ENCODE measurements at places on chromosomes 6 and 20.

GRCh38 chr6:12939314-12939713 is 222.7 kb downstream of the PHACTR1 start:
- no peak for DNase-seq

GRCh38 chr6:87572021-87572420 is 17.8 kb downstream of the RARS2 start:
- no peak for DNase-seq

DNA sequence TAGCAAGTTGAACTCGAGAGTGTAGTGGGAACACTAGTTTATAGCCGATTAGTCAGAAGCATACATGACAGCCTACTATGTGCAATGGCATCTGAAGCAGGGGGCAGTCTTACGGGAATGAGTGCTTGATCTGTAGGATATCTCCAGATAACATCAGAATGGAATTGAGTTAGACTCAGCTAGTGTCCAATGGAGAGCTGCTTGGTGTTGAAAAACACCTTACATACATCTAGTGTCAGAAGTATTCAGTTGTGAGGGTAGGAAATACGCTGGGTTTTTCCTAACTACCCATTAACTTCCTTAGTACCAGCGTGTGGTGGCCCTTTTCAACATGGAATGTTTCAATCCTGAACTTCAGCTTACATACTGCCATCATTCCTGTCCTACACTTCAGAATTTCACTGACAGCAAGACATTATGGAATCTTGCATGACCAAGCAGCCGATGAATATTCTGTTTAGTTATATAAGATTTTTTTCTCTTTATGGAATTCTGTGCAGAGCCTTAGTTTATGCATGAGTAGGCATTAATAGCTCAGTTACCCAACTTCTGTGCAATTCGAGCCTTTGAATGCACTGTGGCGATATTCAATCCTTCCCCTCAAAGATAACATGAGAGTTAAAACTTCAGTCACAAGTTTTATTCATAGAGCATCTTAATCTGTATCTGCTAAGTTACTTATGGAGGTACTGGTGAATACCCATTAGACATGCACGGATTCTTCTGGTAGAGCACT is 218.6 kb upstream of the MOCS1 start:
- DNase-seq, result no peak

DNA sequence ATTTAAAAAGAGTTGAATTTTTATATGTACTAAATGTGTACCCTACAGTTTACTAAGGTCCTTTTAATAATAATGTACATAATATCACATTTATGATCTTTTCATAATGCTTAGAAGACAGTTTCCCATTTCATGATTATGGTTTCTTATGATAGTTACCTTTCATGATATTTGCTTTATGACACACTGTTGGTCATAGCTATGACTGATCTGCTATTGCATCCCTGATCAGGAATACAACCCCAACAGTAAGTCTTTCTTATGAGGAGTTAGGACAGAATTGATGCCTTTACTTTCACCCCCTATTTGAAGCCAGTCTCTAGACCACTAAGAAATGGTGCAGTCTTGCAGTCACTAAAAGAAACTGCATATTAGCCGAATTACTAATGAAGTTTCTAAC is 31.0 kb downstream of the LCA5 start:
- DNase-seq, result no peak

DNA sequence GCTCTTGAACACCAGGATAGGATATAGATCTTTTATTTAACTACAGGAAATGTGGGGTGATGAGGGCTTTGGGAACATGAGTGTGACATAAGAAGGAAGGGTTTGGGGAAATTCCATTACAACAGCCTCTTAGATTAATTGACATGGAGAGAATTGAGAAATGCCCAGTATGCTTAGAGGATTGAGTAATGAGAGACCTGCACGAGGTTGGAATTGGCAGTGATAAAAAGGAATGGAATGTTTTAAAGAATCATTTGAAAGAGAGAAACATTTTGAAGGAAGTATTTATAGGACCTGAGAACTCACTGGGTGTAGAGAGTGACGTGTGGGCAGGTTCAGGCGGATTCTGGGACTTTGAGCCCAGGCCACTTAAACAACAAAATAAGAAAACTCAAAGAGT is 227.0 kb downstream of the BMP2 start:
- no peak for DNase-seq

DNA sequence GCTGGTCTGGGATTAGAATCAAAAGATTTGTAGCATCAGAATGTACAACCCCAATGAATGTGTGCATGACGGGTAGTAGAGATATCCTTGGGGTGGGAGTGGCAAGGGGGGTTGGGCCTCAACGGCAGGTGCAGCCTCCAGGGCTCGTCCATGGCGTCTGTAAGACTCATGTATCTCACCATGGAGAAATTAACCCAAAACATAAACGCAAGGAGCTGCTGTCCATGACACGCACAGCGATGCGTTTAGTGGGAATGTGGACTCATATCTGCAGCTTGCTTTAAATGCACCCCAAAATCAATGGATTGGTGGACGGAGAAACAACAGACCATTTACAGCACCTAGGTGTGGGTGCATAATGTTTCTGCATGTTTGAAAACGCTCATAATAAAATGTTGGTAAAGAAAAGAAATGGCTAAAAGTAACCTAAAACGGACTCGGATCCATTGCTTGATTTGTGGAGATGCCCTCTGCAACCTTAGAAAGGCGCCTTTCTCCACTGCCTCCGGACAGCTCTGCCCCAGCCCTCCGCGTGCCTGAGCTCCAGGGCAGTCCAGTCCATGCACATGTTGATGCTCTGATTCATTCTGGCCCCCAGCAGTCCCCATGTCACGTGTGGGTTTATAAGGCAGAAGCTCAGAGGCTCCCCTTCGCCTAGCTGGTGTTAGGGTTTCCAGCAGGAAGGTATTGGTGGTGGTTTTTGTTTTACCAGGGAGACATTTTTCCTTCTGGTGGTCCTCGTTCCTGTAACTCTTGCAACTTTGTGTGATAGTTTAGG is 24.5 kb downstream of the PYGB start:
- no peak for DNase-seq

- DNase-seq, result no peak
These were observed 409.3 kb upstream of the SULF2 start for GRCh38 chr20:48194583-48194982.

- peak; percentile 56 for DNase-seq
These were observed 12.8 kb downstream of the ZDHHC14 start for GRCh38 chr6:157393669-157394327.

GRCh38 chr6:80161434-80161833 is 55.0 kb downstream of the BCKDHB start:
- DNase-seq, result no peak

GRCh38 chr6:74734901-74735300 is 471.0 kb downstream of the COL12A1 start:
- no peak for DNase-seq

GRCh38 chr6:41935193-41935574 is 6.4 kb downstream of the CCND3 start:
- no peak for DNase-seq

- no peak for DNase-seq
These were observed 75.8 kb downstream of the MYB start for GRCh38 chr6:135256866-135257265.

DNA sequence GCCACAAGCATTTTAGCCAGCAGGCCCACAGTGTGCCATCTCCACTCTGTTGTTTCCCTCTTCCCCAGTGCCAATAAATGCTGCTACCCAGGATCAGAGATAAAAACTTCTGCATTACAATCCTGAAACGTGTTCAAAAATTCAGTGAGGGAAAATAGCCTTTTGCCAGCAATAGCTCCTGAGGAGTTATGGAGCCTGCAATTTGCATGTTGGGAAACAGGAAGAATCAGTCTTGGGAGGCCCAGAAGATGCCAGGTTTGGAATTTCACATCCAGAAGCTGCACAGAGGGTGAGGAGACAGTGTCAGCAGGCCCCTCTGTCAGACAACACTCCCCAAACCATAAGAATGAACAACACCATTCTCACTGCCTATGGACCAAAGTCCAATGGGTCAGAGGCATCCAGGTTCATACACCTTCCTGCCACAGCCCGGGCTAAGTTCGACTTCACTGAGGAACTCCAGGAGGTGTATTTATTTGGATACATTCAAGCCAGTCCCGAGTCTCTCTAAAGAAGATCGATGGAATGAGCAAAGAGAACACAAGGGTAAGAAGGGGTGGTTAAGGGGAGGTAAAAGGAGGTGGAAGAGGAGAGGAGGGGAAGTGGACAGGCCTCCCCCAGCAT is 20.8 kb downstream of the RRBP1 start:
- no peak for DNase-seq

- no peak for DNase-seq
These were observed 148.3 kb downstream of the HS3ST5 start for GRCh38 chr6:114194362-114195026.

- DNase-seq, result no peak
These were observed 236.2 kb downstream of the GRM1 start for GRCh38 chr6:146265056-146265455.

GRCh38 chr6:33882154-33882553 is 78.4 kb upstream of the MLN start:
- no peak for DNase-seq

DNA sequence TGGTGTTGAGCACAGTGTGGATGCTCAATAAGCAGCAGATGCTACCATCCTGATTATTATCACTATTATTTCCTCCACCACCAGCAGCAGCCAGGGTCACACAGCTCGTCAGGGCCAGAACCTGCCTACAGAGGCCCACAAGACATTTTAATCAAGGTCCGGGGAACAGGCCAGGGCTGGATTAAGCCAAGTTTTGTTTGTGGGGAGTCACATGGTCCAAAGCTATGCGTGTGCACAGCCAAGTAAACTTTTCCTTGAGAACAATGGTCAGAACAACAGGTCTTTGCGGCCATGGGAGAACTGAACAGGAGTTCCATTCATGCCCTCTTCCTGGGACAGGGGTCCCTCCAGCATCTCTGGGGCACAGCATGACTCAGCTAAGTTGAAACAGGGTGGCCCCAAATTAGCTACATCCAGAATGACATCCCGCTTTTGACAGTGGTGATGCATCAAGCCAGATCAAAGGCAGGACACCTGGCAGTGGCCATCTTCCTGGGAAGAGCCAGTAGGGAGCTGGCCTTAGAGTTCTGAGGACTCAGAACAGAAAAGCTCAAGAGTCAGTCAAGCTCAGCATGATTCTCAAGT is 11.7 kb downstream of the SNTA1 start:
- DNase-seq, result no peak

- no peak for DNase-seq
These were observed 322.9 kb upstream of the TFAP2D start for GRCh38 chr6:50390416-50390815.

- DNase-seq, result peak; percentile 3
These were observed 398.8 kb downstream of the HACE1 start for GRCh38 chr6:104460738-104461483.

DNA sequence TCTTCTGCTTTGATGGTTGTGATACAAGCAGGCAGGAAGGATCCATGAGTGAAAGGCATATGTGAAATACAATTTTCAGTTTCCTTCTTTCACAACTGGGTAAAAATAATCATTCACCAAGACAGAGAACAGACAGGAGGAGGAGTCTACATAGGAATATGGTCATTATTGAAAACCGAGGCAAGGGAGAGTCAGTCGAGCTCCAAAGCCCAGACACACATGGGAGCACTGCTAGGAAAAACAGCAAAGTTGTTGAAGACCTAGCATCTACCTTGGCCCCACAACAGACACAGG is 260.6 kb downstream of the ERMARD start:
- DNase-seq, result no peak

GRCh38 chr6:159701413-159701999 is 8.5 kb upstream of the SOD2 start:
- DNase-seq, result peak; percentile 92

DNA sequence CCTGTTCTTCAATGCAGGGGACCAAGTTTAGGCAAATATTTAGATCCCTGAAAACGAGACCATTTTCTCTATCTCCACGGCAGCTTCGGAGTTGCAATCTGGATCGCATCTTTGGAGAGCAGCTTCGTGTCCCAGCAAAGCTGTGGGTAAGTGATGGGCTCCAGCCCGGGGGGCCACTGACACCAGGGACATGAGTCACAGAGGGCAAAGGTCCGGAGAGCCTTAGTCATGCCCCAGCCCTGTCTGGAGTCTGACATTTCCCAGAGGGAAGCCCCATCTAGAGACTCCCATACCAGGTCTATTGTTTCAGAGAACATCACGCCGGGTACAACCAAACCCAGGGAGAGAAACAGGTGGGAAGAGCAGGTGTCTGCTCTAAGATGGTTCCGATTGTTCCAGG is 95.9 kb downstream of the NFATC2 start:
- peak; percentile 53 for DNase-seq

DNA sequence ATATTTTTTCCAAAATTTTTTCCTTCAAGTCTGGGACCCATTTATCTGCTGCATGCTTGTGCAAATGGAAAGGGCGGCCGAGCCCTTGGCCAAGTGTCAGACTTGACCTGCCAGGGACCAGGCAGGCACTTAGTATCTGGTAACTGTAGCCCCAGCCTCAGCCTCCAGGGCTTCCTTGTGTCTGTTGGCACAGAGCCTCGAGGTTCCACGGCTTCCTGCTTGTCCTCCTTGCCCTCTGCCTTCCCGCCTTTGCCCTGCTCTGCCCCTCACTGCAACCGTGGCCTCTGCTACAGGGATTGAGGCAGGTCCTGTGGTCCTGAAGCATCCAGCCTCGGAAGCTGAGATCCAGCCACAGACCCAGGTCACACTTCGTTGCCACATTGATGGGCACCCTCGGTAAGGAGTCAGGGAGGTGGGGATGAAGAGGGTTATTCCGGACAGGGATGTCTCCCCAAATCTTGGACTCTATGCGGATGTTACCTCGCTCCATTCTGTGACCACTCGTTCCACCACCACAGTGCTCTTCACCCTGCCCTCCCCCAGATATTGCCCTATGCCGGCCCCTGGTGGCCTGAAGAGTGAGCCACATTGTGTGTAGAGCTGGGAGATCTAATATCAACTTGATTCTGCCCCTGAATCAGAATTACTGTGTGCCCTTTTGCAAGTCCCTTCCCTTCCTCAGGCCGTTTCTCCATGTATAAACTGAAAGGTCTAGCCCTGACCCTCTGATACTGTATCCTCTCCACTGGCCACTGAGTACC is 41.5 kb upstream of the SRF start:
- DNase-seq, result peak; percentile 43

GRCh38 chr6:78935553-78935952 is 68.2 kb downstream of the IRAK1BP1 start:
- DNase-seq, result no peak

DNA sequence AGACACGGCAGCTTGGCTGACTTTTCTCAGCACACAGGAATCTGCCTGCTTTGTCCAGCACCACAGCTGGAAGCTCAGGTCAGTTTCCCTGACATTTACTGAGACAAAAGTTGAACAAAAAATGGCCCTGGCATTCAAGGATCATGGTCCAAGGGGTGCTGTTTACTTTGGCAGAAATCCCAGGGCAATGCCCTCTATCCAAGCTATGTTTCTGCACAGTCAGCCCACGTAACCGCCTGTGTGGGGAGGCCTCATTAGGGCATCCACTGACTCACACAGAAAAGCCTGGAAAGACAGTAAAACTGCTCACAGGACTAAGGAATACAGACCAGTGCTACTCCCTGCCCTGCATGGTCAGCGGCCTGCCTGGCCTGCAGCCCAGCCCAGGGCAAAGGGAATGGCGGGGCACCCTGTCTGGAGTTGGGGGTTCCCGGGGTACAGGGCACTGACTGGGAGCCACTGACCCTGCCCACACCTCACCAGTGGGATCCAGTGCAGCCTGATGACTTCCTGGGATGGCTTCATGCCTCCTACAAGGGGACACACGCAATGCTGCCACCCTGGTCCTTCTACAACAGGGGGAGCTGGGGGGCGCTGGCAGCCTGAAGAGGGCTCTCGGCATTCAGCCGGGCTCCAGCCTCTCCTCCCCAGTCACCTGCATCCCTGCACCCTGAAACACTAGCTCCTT is 77.1 kb downstream of the NINL start:
- peak; percentile 20 for DNase-seq

GRCh38 chr6:28003059-28003458 is 46.0 kb downstream of the OR2B6 start:
- no peak for DNase-seq

- DNase-seq, result no peak
These were observed 1.5 kb upstream of the NUDT3 start for GRCh38 chr6:34393966-34394305.

Data from suppressor macrophage treated with lipopolysaccharide for 1 hour (primary cell).